ENCODE measurements at places on chromosomes 7 and 10. TPM values are rescaled to one million over a fixed set of nuclear protein-coding genes. Genes with fewer than 3 reads are reported as not detected.

Gene ADAMTS14
- polyA plus RNA-seq = 2.0 TPM

GRCh38 chr7:92717993-92718716 lies 118.2 kb downstream of the CDK6 start:
- no peak for DNase-seq

Gene BHLHA15
- 0.18 TPM for polyA plus RNA-seq

Gene CCDC146
- polyA plus RNA-seq = 17.5 TPM

Gene GJD4
- 0.17 TPM for polyA plus RNA-seq

DNA sequence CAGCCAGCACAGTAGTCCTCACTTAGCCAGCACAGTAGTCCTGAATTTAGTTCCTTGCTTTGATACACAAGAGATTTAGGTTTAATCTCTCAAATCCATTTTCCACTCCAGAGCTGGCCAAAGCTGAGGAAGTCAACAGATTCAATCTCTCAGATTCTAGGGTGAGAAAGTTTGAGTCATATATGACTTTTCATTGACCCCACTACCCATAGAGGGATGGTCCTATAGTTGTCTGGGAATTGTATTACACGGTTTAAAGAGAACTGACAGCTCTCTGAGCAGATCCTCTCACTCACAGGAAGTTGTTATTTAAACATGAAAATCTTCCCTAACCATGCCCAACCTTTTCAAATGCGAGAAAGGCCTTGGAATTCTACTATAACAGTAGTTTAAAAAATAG lies 641.8 kb upstream of the SEMA3D start:
- no peak for DNase-seq

DNA sequence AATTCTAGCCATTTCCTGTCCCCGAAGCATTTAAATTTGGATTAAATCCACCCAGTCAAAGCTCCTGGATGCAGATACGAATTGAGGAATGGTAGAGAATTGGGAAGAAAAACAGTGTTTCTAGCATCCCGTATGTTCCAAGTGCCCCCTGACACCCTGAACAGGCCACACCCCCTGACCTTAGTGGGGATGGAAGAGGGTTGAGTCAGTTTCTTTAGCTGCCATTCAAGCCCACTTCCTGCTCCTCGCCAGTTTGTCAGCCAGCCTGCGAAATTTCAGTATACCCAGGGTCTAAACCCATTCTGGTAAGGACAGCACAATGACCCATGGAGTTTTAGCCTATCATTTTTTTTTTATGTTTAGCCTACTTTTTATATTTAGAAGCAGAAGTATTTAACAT lies 101.1 kb downstream of the PKD1L1 start:
- DNase-seq = no peak

Gene WIPF3
- 5.7 TPM for polyA plus RNA-seq

DNA sequence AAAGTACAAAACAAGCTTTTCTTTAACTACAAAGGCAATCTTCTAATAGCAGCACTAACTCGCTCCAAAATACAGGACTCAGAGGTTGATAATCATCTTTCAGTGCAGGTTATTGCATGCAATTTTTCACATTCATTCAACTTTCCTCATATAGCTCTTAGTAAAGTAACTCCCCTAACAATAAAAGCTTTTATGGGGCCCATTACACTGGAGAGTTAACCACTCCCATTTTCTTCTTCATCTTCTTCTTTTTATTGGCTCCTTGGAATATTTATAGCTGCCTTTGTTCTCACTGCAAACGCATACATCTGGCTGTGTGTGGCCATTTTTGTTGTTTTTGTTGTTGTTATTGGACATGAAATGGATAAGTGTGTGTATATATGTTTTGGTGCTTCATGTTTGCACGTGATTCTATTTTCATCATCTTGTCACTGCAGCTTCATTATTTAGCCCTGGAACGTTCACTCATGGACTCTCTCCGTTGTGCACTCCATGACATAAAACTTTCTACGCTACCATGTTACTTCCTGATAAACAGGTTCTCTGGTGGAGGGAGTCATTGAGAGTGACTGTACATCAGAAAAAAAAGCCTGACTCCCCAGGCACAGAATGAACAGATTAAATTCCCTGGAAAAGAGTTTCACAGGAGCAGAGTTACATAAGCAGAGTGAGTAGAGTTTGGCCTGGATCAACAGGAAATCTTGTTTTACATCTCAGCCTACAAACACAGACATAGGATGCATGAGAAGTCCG lies 236.4 kb upstream of the SP4 start:
- DNase-seq = no peak

DNA sequence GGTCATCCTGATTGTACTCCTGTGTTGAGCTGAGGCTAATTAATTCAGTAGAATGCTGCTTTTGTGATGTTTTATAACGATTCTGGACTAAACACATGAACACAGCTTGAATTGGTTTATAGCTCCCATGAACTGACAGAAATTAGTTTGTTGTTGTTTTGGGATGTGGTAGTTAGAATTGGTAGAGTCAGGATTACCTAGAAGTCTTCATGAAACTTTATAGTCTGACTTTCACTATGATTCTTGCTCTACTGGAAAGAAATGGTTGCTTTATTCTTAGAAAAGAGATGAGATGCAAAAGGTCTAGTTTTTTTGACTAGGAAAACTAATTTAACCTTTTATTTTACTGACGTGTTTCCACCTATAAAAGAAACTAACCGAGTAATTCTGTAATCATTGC lies 23.4 kb upstream of the TRUB1 start:
- DNase-seq = no peak

GRCh38 chr10:84198206-84198915 lies 4.0 kb downstream of the CDHR1 start:
- no peak for DNase-seq

Gene NANOS1
- polyA plus RNA-seq = 3.5 TPM

Gene SLC29A3
- 8.5 TPM for polyA plus RNA-seq

Gene OR2A5
- polyA plus RNA-seq = 0.06 TPM

Gene LZTS2
- 49.5 TPM for polyA plus RNA-seq

Gene GBX1
- not detected for polyA plus RNA-seq

Gene TMEM213
- 43.3 TPM for polyA plus RNA-seq

DNA sequence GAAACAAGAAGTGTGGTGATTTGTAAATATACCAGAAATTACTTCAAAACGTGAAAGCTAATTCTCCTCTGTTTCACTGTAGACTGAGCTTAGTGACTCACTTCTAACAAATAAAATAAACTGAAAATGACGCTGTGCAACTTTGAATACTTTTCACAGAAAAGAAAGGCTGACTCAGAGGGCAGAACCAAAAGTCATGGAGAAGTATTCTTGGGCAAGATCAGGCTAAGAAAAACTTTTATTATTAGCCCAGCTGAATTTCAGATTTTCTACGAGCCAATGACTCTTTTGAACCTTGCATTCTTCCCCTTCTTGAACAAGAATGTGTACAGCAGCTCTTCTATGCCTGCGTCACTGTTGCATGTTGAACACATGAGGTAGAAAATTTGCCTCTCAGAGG lies 527.3 kb upstream of the GHITM start:
- no peak for DNase-seq

DNA sequence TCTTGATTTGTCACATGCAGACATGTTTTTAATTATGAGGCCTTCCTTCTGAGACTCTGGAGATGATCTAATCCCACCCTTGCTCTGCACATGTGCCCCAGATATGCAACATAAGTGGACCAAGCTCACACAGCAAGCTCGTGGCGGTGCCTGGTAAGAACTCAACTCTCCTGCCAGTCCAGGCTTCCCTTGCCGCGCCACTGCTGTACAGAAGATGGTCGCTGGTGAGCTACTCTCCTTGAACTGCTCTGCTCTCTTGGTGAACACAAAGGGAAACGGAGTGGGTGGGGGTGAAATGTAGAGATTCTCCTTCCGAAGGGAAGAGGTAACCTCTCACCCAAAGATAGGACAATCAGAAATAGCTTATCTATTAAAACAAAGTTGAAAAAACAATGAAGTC lies 25.7 kb downstream of the MYOF start:
- DNase-seq = no peak

GRCh38 chr10:124288486-124288885 lies 130.2 kb downstream of the OAT start:
- DNase-seq = no peak

DNA sequence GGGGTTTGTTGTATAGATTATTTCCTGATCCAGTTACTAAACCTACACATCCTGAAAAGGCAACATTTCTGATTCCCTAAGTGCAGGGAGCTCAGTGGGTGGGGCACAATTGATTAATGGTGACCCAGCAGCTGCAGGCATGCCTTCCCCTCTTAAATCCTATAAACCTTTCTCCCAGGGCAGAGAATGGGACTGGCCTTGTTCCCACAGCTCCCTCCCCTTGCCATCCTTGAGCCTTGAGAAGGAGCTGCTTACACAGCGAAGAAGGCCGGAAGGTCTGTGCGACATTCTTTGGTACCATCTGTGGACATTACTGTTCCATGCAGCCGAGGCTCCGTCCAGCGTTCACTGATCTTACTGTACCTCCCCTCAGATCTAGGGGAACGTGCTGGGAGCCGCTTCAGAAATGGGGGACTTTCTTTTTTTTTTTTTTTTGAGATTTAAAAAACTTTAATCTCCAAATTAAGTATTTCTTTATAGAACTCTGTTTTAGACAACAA lies 14.3 kb downstream of the KLF6 start:
- DNase-seq = no peak

Gene TMEM196
- not detected for polyA plus RNA-seq

DNA sequence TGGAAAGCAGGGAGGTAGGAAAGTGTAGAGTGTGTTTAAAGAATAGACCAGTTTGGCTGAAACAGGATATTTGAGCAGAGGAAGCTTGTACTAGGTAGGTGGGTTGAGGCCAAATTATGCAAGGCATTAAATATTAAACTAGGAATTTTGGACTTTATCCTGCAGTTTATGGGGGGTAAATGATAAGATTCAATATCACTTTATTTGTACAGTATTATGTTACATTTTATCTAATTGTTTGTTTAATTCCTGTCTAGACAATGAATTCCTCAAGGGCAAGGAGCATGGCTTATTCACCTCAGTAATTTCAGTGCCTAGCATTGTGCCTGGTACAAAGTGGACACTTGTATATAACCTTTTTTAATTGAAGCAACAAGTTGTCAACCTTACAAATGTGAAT lies 125.9 kb downstream of the CFTR start:
- no peak for DNase-seq

Gene ZNF503
- polyA plus RNA-seq = 37.3 TPM

DNA sequence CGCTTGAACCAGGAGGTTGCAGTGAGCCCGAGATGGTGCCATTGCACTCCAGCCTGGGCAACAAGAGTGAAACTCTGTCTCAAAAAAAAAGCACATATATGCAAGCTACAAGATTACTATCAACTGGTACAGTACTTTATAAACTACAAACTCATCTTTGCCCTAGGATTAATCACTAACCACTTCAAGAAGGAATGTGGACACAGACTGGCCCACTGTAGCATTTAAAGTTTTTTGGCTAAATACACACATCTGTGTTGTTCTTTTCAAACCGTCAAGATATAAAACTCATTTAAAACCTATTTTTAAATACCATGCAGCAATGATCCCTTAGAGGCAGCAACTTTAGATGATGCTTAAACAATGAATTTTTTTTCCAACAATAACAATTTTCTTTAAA lies 205.4 kb downstream of the IMMP2L start:
- no peak for DNase-seq

DNA sequence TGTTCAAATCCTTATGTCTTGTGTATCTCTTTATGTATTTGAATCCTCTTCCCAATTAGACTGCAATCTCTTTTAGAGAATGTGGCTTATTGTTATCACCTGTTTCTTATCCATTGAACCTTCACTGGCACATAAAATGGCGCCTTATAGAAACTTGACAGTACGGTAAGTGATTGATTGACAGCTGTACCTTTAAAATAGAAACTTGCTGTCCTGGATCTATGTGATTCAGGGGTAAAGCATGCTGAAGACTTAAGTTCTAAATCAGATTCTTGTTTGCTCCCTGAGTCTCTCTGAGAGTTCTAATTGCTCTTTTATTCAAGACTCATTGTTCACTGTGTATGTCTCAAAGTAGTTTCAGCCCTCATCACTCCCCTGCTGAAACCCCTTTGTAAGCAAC lies 91.3 kb downstream of the CACNB2 start:
- no peak for DNase-seq

GRCh38 chr10:44015702-44016500 lies 367.2 kb upstream of the ZNF32 start:
- DNase-seq = no peak

Gene OR6B1
- not detected for polyA plus RNA-seq

- DNase-seq = no peak
These were observed 15.4 kb downstream of the PTEN start for GRCh38 chr10:87878664-87879459.

DNA sequence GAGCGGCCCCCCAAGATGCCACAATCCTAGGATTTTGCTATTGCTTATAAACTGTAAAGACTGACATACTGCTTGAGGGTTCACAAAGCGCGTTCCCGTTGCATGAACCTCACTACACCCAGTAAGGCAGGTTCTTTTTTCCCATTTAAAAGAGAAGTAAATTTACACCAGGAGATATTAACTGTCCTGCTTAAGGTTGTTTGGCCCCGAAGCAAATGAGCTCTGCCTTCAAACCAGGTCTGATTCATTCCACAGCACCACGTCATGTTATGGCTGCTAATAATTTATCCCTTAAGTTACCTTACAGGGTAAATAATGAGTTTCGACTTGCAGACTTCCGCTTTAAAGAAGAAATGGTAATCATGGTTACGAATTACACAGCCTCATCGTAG lies 559 bp upstream of the FKBP14 start:
- DNase-seq = no peak

Gene OSBPL3
- polyA plus RNA-seq = 24.1 TPM

GRCh38 chr7:93544691-93545090 lies 29.8 kb downstream of the CALCR start:
- DNase-seq = no peak

Measured in left renal pelvis (tissue), 4 donors.